ENCODE measurements at places on chromosomes 3 and 15.
A peak's percentile ranks its signal among the peaks of the same experiment; 100 is the strongest.

- DNase-seq = no peak
Measured at GRCh38 chr15:88805031-88805780, 2.0 kb downstream of the ACAN start.

DNA sequence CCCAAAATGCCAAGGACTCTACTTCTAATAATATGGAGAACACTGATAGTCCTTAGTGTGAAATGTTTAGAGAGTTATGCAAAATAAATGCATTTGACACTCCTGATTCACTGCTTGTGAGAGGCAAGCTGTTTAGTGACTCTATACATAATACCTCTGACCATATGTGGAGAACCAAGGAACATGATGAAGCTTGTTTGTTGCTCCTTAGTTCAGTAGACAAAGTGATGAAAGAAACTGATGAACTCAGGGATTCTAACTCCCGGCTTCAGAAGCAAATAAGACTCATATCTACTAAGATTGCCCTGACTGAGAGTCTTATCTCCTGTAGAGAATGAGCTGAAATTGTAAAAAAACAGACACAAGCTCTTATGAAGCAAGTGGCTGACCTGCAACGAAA lies 41.3 kb downstream of the PEX5L start:
- no peak for DNase-seq

DNA sequence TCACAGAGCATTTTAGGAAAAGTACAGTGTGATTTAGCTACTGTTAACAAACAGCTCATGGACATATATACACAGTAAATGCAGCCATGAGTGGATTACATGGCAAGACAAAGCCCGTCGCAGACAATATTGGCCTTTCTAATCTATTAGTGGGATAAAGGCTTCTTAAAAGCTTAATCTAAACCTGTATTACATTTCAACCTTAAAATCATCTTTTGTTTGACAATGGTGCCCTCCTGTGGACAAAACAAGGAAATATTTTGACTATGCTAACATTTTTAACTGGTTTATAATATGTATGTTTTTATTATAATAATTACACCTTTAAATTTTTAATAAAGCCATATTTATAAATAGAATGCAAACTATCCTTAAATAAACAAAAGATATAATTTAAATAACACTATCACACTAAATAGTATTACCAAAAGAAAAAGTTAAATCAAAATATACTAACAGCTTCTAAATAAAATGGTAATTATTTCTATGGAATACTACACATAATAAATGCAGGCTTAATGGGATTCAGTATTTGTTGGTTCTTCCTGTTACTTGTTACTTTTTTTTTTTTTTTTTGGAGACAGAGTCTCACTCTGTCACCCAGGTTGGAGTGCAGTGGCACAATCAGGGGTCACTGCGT lies 38.6 kb downstream of the TAFA4 start:
- DNase-seq = no peak

DNA sequence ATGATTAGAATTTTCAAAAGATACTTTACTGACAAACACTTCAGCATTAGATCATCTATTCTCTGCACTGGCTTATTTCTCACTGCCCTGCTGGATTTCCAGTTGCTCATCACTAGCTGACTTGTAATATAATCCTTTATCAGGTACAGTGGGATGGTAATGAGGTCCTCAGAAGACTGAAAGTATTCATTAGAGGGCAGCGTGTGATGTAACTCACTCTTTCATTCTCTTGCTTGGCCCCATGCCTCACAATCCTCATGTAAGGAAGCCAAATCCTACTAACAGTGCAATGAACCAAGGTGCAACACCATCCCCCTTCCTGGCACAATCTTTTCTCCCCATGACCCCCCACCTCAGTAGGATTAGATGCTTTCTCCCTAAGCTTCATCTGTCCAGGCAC lies 289.9 kb downstream of the CTNNB1 start:
- DNase-seq = no peak

GRCh38 chr3:172859041-172859440 lies 108.5 kb downstream of the ECT2 start:
- DNase-seq = no peak

- DNase-seq = no peak
Measured at GRCh38 chr3:149179220-149179619, 42.4 kb downstream of the CP start.

DNA sequence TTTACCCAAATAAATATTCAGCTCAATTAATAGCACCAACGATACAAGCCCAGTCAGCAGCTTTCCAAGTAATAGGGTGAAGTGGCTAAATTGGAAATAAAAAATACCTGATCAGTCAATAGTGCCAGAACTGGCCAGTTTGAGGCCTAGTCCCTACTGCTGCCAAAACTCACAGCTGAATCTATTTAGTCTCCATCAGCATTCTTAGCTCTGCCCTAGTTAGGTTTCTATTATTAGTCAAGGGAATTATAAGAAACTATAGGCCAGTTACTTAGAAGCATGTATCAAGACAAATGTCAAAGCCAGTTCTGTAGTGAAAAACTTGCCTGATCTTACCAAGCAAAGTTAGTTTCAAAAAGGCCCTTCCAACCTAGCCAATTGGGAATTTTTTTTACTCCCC lies 146.2 kb upstream of the ZBTB20 start:
- DNase-seq = no peak

GRCh38 chr15:72825829-72826228 lies 42.3 kb upstream of the ADPGK start:
- DNase-seq = no peak

GRCh38 chr15:63109920-63110319 lies 11.7 kb upstream of the LACTB start:
- no peak for DNase-seq

DNA sequence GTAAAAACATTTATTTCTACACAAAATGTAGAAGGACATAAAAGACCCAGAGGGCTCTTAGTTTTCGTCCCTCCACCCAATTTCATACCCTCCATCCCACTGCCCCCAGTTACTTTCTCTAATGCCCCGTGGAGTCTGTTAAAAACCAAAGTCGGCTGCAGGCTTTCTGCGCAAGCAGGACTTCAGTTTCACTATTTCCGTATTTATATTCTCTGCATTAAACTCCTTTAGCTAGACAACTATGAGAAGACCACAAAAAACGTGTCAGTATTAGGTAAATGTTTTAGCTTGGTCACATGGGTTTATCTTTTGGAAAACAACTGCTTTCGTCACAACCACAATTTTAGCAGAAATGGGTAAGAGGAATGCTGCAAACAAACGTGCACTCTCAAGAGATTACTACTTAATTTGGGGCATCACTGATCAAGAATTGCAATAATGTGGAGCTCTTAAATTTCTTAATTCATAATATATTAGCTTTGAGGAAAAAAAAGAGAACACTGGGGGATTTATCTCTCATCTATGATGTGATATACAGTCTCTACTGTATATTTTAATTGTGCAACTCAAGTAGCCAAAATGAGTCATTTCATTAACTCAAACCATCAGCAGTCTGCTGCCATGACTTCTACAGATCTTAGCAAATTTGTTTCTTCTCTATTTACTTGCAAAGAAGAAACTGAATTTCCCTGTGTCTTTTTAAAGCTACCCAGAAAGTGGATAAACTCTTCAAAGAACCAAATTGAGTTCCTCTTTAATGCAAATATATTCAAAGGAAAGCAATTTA lies 740 bp upstream of the NSMCE3 start:
- peak; percentile 15 for DNase-seq

- no peak for DNase-seq
Measured at GRCh38 chr3:141086188-141086587, 35.0 kb downstream of the SPSB4 start.

DNA sequence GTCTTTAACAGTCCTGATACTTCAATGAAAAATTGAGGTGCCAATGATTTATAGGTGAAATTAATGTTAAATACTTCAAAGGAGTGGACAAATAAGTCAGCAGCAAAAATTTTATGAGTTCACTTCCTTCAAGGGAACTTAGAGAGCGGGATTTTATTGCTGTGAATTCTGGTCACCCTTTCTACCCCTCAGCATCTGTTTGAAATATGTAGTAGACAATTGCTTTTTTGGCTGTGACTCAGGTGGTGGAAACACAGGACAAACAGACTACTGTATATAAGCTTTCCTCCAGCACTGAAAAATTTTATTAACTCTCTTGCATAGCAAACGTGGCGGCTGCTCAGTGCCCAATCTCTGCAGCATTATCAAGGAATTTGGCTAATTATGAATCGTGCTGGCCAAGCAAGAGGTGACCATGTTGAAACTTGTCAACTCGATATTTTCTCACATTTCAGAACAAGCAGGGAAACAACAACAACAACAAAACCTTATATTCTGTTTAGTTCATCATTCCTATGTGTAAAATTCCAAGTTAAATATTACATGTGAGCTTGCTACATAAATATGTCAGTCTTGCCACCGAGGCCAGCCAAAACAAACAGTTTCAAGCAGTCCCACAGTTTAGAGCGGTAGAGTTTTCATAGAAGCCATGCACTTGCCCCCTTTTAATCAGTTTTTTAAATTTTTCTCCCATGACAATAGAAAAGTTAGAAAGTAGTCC lies 420.2 kb downstream of the FOXP1 start:
- no peak for DNase-seq

DNA sequence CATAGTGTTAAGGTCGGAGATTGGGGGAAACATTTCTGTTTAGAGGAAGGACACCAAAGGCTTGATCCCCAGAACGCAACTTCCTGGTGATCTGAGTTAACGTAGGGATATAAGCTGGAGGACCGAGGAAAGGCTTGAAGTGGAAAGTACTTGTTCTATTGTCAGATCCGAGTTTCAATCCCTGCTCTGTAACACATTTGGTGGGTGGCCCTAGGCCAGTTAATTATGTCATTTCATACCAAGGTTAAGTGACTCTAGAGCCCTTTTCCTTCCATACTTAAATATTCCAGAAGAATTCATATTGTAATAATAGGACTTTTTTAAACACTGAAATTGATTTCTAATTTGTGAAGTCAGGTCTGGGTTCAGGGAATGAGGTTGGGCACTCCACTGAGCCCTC lies 80.9 kb downstream of the RPLP1 start:
- no peak for DNase-seq

DNA sequence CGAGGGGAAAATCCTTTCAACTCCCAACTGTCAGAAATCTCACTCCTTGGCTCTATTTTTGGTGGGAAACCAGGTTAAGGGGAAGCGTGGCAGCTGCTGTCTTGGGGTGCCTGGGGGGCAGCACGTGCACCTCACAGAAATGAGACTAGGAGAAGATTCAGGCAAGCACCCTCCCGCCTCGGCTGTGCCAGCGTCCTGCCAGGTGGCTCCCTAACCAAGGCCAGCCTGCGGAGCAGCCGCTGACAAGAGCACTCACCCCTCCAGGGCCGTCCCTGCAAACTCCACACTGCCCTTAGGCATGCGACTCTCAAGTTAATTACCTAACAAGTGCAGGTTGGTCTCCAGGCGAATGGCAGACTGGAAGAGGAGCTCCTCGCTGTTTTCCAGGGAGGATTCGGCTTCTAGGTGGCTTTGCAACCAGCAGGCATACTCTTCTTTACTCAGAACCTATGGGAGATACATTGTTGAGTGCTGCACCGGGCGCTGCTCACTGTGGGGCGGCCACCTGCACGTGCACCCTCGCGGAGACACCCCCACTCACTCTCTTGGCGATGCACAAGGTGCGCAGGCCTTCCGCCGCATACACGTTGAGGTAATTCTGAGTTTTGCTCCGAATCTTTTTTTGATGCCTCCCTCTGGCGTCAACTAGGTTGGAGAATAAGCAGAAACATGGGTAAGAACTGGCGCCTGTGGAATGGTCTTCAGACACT lies 155.3 kb downstream of the ATP10A start:
- no peak for DNase-seq

DNA sequence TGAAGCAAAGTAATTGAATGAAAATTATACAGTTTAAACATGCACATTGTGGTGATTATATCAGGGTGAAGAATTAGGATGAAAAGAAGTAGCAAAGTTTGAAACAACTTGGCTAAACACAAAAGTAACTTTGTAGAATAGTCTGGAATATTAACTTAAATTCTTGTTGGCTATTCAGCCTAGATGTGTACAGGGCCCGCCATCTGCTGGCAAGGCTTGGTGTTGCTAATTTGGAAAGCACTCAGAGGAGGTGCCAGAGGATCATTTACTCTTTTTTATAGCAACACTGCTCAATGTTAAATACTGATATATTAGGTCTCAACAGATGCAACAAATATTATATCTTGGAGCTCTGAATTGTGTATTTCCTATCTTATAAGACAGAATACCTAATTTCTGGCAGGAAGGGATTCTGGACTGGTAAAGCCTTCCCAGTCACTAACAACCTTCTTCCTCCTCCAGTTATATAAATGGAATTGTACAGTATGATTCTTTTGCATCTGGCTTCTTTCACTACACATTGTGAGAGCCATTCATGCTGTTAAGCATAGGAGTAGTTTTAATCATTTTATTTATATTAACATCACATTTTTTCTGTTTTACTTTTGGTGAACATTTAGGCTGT lies 36.1 kb downstream of the TTC23 start:
- peak; percentile 57 for DNase-seq

- no peak for DNase-seq
Measured at GRCh38 chr15:74008901-74009300, 14.4 kb downstream of the PML start.

DNA sequence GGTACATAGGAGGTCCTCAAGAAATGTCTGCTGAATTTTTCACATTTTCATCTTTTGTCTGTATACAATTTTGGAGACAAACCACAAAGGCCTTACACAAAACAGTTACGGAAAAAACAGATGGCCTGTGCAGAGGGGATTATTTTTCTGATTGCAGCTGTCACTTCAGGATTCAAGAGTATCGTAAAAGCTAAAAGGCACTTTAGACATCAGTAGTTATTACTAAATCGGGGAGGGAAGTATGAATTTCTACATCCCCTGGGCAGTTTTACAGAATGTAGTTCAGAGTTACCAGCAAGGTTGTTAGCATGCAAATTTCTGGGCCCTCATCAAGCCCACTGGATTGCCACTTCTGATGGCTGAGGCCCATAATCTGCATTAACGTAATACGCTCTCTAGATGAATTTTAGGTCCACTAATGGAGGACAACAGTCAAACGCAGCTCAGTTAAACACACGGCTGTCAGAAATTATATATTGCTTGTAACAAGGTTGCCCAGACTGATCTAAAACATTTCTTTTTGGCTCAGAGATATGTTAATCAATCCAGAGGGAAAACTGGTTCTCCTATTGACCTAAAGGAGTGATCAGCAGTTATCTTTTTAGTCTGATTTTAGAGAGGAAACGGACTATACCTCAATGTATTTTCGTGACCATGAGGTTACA lies 1.1 kb downstream of the RIOX2 start:
- no peak for DNase-seq

GRCh38 chr3:52848617-52849016 lies 13.8 kb upstream of the MUSTN1 start:
- DNase-seq = no peak

DNA sequence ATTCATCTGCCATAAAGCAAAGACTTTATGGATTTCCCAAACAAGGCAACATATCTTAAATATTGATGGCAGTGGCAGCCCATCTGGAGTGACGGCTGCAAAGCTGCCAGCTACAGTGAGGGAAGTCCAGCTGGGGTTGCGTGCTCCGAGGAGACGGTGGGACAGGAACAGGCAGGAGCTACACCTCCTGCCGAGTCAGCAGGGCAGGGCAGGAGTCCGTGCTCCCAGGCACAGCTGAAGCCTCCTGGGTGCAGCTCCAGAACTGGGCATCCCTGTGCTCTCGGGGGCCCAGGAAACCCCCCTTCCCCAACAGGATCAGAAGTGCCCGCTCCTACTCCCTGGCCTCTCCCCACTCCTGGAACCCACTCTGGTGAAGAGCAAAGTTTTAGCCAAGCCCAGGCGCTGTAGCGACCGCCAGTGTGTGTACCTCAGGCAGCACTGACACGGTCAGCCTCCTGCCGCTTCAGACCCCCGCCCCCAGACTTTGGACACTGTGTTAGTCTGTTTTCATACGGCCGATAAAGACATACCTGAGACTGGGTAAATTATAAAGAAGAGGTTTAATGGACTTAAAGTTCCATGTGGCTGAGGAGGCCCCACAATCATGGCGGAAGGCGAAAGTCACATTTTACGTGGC lies 556.4 kb upstream of the CCDC54 start:
- no peak for DNase-seq

All from activated CD4-positive, alpha-beta T cell treated with anti-CD3 and anti-CD28 coated beads, Interleukin-2, amount 50 U/mL, for 1 hour (primary cell).